CD4-positive, CD25-positive, alpha-beta regulatory T cell (primary cell): ENCODE measurements at places on chromosomes 5 and 9. TPM values are rescaled to one million over a fixed set of nuclear protein-coding genes. Genes with fewer than 3 reads are reported as not detected.
A peak's percentile ranks its signal among the peaks of the same experiment; 100 is the strongest.

DNA sequence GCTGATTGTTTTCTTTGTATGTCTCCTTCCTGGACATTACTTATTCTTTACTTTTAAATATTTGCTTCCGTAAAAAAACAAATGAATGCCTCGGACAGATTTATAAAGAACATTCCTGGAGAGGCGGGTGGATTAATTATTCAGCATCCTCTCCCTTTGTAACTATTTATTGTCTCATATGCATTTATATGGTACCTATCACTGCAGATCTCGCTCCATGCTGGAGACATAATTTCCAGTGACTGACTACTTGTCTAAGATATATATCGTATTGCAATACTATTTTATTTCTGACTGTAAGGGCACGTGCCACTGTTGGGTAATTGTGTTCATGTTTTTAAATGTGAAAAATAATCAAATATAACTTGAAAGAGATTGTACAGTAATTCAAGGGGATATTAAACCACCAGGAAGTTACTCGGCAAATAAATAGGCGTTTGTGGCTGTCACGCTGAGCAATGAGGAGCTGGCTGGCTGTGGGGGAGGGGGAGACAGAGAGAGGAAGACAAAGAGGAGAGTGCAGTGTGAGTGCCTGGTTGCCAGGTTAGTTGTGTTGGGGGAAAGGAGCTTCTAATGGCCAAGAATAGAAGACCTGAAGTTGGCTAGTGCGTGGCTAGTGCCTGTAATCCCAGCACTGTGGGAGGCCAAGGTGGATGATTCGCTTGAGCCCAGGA lies 131.8 kb upstream of the GABRP start:
- no peak for DNase-seq

Gene IRGM
- 1.8 TPM for total RNA-seq

DNA sequence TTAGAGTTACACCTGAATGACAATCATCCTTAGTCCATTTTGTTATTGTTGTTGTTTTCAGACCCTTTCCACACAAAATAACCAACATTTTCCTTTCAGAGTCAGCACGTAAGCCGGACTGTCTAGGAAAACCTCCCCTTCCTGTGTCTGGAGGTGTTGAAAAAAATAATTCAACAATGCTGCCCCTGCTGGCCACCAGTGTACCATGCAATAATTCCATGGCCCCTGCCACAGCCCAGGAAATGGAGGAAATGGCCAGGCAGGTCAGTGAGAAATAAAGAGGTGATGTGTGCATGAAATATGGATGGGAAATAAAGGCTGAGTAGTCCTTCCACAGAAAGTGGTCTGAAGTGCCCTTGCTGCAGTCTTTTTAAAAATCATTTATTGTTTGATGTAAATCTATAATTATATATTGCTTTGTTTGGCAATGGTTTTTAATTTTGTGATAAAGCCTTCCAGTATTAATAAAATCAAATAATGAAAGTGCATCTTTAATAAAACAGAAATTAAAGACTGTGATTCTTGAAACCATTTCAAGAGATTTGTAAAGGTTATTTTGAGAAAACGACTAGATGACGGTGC lies 152.8 kb upstream of the PAPPA start:
- peak; percentile 1 for DNase-seq

DNA sequence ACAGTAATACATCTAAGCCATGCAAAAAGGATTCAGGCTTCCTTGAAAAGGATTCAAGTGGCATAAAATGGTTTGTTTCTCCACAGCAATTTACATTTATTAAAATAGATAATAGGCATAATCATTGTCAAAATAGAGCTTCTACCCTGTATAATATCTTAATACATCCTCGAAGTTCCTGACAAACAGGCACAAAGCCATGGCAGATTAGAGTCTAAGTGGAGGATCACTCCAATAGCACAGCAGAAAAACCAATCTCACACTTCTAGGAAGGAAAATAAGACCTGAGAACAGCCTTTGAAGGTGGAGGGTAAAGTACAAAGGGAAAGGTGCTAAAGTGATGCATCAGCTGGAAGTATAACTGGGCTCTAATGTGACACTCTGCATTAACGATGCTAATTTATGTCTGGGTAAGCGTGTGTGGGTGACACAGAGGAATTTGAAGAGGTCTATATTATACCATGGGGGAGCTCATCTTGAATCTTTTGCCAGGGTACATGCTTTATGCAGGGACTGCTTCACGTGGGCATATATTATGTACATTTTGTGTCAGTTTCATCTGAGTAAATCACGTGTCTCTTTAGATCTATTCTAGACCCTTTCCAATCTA lies 28.8 kb downstream of the PPP2R2B start:
- no peak for DNase-seq

- DNase-seq, result no peak
Observed at GRCh38 chr5:52502460-52502999, 285.2 kb upstream of the ITGA1 start.

GRCh38 chr5:170110403-170111087 lies 4.8 kb downstream of the FOXI1 start:
- no peak for DNase-seq
